ENCODE measurements at places on chromosomes 1 and 21.

- no peak for DNase-seq
These were observed 43.5 kb downstream of the TRIM33 start for GRCh38 chr1:114467491-114467890.

DNA sequence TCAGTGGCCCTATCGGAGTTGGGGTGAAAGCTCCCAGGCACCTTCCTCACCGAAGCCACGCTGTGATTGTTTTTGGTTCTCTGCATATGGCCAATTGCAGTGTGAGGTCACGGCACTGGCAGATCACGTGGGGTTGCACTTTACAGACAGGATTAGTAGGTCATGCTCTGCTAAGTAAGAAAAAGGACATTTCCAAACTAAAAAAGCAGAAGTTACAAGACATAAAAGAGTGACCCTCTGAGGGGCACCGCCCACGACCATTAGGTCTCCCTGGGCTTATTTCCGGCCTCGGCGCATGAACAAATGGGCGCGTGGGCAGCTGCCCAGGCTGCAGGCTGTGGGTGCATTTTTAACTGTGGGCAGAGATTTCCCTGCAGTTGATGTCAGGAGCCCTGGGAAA, 2.0 kb downstream of the CAPN9 start:
- DNase-seq, result no peak

DNA sequence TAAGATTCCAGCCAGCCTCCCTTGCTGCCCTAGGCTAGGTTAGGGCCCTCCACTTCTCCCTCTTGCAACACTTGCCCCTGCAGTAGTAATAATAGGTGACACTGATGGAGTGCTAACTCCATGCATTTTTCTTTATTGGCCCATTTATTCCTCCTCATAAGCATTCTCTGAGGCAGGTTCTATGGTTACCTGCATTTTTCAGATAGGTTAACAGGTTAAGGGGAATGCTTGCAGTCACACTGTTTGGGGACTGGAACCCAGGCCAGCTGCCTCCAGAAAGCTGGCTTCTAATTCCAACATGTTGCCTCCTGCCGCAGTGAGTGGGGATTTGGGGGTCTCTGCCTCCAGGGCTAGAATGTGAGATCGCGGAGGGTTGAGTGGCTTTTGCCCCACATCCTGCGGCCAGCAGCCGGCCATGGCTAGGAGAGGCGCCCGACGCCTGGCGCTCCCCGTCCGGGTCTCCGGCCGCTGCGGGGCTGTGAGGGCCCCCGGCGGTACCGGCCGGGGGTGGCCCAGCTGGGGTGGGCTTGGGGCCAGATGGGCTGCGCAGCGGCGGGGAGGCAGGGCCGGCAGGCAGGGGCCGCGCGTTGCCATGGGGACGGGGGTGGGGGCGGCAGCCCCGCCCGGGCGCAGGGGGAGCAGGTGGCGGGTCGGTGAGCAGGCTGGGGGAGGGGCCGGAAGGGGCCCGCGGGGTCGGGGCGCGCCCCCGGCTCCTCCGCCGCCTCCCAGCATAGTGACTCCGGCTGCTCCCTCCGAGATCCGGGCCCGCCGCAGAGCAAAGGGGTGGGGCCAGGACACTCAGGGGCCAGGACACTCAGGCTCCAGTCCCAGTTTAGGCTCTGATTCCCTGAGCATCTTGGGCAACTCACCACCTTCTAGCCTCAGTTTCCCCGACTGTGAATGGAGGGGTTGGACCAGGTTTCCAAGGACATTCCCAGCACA, 68.4 kb upstream of the SSBP3 start:
- DNase-seq, result no peak

GRCh38 chr1:67137307-67137753, 2.6 kb upstream of the C1orf141 start:
- DNase-seq, result no peak

- DNase-seq, result no peak
These were observed 53.2 kb upstream of the SOD1 start for GRCh38 chr21:31606081-31606874.

- DNase-seq, result no peak
These were observed 21.7 kb upstream of the PEF1 start for GRCh38 chr1:31666263-31666963.

DNA sequence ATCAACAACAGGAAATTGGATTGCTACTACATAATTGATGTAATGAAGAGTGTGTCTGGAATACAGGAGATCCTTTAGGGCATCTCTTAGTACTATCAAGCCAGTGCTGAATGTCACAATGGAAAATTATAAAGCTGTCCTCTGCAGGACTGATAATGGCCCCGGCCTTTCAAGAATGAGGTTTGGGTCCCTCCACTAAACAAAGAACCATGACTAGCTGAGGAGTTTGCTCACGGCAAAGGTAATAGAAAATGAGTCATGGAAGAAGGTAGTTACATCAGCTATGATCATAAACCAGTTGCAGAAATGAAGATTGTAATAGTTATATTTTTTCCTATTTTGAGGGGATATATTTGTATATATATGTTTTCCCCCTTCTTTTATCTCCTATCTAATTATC, 145.8 kb downstream of the KCNJ6 start:
- DNase-seq, result no peak

GRCh38 chr1:220164116-220164515, 70.2 kb downstream of the IARS2 start:
- no peak for DNase-seq

All from activated T-helper 1 cell treated with anti-CD3 and anti-CD28 coated beads, Interleukin-12 subunit alpha, Interleukin-12 subunit beta, Interleukin-2, Interleukin-4 antibody, amounts not matched to agents 30 ng/mL and 10 ng/mL and 1 ng/mL, durations not matched to agents 14 hours and 24 hours and 36 hours (primary cell).